CD8-positive, alpha-beta T cell (primary cell): ENCODE measurements at places on chromosomes 3 and 15.

- DNase-seq, result no peak
These were observed 114.9 kb downstream of the SLC25A26 start for GRCh38 chr3:66335671-66336070.

- no peak for DNase-seq
These were observed 68.9 kb downstream of the THBS1 start for GRCh38 chr15:39649757-39650156.

- no peak for DNase-seq
These were observed 33.4 kb downstream of the OXSM start for GRCh38 chr3:25823314-25823713.

DNA sequence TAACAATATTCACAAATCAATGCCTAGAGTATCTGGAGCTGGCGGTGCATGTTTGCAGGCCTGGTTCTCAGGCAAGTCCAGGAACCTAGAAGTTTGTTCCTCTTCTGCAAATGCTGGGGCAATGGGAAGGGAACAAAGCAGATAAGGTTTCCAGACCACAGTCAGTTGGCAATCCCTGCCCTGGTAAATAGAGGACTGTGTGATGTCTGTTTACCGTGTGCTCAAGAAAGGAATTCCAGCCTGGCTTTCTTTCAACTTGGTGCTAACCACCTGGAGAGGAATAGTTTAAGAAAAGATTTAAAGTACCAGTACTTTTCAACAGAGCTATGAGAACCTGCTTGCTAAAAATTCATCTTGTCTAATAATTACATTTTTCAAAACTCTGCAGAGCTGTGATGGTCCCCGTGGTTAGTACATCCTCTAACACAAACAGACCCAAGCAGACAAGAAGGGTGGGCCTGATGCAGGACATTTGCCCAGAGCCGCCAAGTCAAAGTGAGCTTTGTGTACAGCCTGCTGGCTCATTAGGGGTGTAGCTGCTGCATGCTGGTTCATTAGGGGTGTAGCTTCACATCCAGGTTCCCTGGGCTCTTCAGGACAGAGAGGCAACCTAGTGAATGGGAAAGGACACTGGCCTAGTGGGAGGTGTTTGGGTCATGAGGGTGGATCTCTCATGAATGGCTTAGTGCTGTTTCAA, 220.5 kb downstream of the SQOR start:
- DNase-seq, result no peak

DNA sequence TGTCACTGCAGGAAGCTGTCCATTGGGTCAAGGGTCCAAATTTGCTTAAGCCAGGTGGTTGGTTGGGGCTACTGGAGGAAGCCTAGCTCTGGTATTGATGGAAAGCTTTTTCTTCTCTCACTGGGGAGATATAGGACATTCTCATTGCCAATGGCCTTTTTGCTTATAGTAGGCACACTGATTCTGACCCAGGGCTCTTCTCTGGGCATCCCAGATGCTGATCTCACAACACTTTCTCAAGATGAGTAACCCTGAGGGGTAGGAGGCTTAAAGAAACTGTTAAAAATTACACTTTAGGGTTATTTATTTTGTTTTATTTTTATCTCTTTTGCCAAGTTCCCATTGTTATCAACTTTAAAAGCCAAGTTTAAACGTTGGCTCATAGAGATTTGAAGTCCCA, 337.8 kb downstream of the LRRC3B start:
- DNase-seq, result no peak

GRCh38 chr3:53180305-53181023, 19.5 kb downstream of the PRKCD start:
- no peak for DNase-seq

DNA sequence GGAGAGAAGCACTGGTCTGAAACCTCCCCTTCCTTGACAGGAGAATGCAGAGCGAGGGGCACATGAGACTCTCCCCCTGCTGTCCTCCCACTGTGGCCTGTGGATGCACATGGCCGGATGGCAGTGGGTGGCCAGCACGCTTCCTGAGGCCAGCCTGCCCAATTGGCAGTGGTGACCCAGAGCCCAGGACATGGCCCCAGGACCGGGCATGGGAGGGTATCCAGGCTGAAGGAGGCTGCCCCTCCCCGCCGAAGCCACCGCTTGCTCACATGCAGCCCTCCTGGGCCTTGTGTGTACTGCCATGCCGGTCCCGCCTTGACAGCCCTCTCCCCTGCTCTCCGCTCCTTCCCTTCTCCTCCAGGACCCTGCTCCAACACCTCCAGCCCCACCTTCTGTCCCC, 100.9 kb downstream of the MEGF11 start:
- DNase-seq, result no peak

GRCh38 chr3:178195824-178196223, 340.4 kb upstream of the KCNMB2 start:
- DNase-seq, result no peak

GRCh38 chr3:78919021-78919755, 848.6 kb downstream of the ROBO1 start:
- DNase-seq, result no peak

- no peak for DNase-seq
These were observed 755.9 kb upstream of the LMCD1 start for GRCh38 chr3:7745711-7746110.

GRCh38 chr3:30640851-30641250, 34.5 kb downstream of the TGFBR2 start:
- DNase-seq, result no peak

DNA sequence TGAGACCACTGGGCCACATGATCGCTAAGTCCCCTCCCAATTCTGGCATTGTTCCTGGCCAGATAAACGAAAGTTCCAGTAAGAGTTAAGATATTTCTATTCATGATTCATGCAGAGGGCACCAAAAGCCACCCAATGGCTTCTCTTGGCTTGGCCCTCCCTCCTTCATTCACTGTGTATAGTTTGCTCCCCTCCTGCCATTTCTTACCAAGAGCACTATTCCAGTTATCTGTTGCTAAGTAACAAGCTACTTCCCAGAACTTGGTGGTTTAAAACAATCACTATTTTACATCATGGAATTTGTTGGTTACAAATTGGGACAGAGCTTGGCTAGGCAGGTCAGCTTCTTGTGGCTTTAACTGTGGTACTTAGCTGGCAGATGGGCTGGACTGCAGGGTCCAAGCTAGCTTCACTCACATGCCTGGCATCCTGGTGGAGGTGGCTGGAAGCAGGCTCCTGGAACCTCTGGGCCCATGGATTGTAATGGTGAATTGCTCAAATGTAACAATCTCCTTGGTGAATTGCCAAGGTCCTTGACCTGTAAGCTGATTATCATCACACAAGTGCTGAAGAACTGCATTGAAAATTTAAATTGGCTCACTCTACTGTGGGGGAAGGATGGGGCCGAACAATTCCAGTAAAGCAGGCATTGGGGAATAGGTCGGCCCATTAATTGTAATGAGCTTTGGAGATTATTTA, 16.6 kb downstream of the EAF1 start:
- DNase-seq, result no peak

DNA sequence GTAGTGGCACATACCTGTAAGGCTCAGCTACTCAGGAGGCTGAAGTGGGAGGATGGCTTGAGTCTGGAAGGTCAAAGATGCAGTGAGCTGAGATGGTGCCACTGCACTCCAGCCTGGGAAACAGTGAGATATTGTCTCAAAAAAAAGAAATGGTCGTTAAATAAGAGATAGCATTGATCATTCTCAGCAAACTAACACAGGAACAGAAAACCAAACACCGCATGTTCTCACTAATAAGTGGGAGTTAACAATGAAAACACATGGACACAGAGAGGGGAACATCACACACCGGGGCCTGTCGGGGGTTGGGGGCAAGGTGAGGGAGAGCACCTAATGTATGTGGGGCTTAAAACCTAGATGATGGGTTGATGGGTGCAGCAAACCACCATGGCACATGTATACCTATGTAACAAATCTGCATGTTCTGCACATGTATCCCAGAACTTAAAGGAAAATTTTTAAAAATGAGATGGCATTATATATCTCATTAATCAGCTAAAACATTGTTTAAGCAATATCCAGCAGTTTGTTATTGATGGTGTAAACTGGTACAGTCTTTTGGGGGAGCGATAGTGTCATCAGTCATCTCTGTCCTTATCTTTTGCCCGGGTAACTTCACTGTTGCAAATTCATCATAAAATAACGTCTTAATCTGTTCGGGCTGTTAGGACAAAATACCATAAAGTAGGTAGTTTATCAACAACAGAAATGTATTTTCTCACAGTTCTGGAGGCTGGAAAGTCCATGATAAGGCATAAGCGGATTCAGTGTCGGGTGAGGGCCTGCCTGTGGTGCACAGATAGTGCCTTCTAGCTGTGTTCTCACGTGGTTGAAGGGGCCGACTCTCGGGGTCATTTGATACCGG, 1.7 kb upstream of the MAN2A2 start:
- no peak for DNase-seq

GRCh38 chr15:96160269-96160668, 170.2 kb upstream of the NR2F2 start:
- no peak for DNase-seq

DNA sequence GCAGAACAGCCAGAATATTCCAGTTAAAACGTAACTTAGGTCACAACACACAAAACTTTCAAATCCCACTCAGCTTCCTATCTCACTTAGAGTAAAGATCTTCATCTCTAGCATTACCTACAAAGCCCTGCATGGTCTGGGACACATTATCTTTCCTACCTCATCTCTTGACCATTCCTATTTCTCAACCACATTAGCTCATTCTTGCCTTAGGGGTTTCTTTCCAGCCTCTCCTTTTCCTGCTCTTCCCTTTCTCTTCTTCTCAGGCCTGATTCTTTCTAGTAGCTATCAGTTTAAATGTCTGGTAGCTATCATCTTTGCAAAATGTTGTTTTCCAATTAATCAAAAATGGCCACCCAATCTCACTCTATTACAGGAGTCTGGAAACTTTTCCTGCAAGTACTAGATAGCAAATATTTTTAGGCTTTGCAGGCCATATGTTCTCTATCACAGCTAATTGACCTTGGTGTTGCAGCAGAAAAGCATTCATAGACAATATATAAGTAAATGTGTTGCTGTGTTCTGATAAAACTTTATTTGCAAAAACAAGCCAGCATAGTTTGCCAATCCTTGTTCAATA, 15.1 kb upstream of the CBLB start:
- no peak for DNase-seq

- no peak for DNase-seq
These were observed 254.4 kb upstream of the THBS1 start for GRCh38 chr15:39326306-39326975.

GRCh38 chr3:32321095-32321790, 70.4 kb upstream of the CMTM7 start:
- no peak for DNase-seq

GRCh38 chr3:129358772-129359371, 69.6 kb downstream of the EFCAB12 start:
- DNase-seq, result no peak

GRCh38 chr15:52670087-52670486, 9.1 kb downstream of the ATOSA start:
- no peak for DNase-seq

GRCh38 chr3:172156586-172156955, 117.2 kb downstream of the FNDC3B start:
- DNase-seq, result no peak

GRCh38 chr3:30548600-30548999, 57.8 kb upstream of the TGFBR2 start:
- no peak for DNase-seq

DNA sequence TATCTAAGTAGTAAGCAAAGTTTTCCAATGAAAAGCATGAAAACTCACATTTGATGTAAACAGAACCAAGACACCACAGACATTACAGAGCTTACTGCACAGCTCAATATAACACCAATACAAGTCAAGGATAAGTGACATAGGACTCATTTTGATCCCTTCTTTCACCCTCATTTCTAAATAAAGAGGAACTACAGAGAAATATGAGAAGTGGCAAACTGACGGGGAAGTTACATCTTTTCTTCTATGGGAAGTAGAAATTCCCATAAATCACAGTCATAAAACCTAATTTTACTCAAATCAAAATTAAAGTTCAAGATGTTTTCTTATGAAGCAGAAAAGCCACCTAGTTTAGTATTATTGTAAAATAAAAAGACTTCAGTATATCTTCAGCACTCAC, 3.8 kb downstream of the ATG3 start:
- no peak for DNase-seq

GRCh38 chr15:75360856-75361255, 7.6 kb downstream of the MAN2C1 start:
- no peak for DNase-seq

- DNase-seq, result no peak
These were observed 4.0 kb upstream of the FAM3D start for GRCh38 chr3:58670506-58671135.

DNA sequence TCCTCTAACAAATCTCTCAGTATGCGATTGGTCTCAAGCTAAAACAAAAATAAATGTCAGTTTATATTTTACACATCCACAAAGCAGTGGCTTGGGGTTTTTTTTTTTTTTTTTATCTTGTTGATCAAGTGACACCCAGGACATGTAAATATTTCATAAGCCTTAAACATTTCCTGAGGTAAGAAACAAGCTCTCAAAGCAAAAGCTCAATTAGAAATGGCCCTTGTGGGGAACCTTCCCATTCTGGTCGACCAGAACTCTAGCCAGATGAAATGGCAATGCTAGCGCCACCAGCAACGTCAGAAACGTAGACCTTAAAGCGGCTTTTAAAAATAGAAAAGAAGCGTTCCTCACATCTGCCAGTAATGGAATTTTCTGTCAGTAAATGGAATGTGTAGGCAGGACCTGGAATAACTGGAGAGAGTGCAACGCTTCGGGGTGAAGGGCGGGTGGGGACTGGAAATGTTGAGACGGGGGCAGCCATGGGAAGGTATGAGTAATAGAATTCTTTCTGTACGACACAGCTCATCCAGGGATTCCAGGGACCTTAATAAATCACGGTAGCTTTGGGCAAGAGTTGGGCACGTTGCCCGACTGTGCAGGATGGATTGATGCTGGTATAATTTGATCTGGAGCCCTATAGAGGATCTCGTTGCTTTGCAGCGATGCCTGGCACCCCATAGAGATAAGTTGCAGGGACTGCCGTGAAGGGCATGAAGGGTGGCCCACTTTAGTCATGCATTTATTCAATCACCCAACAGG, 44.4 kb downstream of the BTD start:
- no peak for DNase-seq

- no peak for DNase-seq
These were observed 5.2 kb downstream of the SST start for GRCh38 chr3:187665010-187665409.

DNA sequence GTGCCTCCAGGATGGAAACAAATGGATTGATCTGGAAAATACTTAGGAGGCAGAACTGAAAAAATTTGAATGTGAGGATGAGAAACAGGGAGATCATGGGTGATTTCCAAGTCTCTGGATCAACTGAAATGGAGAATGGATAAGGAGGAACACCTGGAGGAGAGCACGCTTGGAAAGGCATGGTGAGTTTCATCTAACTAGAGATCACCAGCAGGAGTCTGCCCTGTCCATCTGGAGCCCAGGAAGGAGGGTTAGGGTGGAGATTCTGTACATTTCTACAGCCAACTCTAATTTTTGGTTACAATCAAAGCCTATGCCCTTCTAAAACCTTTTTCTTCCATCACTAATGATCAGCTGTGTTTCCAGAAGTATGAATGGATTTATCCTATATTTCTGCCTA, 995.9 kb upstream of the CFAP20DC start:
- DNase-seq, result no peak
